ENCODE measurements at places on chromosomes 6 and 20.
A peak's percentile ranks its signal among the peaks of the same experiment; 100 is the strongest.

DNA sequence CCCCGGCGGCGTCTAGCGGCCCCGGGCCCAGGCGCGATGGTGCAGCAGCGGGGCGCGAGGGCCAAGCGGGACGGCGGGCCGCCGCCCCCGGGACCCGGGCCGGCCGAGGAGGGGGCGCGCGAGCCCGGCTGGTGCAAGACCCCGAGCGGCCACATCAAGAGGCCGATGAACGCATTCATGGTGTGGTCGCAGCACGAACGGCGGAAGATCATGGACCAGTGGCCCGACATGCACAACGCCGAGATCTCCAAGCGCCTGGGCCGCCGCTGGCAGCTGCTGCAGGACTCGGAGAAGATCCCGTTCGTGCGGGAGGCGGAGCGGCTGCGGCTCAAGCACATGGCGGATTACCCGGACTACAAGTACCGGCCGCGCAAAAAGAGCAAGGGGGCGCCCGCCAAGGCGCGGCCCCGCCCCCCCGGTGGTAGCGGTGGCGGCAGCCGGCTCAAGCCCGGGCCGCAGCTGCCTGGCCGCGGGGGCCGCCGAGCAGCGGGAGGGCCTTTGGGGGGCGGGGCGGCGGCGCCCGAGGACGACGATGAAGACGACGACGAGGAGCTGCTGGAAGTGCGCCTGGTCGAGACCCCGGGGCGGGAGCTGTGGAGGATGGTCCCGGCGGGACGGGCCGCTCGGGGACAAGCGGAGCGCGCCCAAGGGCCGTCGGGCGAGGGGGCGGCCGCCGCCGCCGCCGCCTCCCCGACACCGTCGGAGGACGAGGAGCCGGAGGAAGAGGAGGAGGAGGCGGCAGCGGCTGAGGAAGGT, 715 bp downstream of the SOX12 start:
- DNase-seq: no peak

DNA sequence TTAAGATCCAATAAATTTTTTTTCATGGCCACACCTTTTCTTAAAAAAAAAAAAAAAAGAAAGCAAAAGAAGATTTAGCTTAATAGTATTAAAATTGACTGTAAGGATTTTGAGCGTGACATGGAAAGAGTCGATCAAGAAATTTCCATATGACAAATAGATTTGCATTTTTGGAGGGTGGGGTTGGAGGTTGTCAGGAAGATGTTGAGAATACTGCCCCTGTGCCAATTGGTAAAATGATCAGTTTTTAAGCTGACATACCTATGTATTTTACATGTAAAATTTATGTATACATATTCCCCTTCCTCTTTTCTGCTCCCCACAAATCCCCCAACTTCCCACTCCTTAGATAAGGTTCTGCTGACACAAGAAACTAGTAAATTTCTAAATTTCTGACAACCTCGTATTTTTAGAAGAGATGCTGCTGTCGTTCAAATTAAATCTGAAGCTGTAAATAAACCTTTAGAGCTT, 520.9 kb downstream of the CD83 start:
- no peak for DNase-seq

DNA sequence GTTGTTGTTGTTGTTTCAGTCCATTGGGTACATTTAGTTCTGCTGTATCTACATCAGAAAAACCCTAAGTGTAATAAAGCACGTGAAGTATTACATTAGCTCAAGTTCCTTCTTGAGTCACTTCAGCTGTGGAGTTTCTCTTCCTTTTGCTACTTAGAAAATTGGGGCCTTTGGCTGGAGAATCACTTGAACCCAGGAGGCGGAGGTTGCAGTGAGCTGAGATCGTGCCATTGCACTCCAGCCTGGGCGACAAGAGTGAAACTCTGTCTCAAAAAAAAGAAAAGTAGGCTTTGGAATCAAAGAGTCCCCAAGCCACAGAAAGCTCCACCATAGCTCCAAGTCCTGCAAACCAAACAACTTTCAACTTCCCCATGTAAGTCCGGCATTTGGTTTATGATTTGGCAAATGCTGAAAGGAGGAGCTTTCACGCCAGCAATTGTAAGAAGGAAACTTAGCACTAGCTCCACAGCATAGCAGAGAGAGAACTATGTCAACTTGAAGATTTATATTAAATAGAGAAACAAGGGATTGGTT, 56.5 kb upstream of the RNF144B start:
- no peak for DNase-seq

DNA sequence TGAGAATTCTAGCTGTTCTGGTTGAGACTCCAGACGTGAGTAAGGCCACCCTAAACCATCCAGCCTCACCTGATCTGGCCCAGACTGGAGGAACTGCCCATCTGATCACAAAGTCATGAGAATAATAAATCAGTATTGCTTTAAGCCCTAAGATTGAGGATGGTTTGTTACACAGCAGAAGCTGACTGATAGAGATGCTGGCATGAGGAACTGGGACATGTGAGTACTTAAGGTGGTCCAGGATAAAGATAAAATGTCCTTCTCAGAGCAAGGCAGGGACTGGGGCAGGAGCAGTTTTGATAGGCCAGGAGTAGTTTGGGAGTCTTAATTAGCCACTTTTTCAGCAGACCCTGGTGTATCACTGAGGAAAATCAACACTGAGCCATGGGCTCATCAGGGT, 6.8 kb downstream of the GTSF1L start:
- no peak for DNase-seq

DNA sequence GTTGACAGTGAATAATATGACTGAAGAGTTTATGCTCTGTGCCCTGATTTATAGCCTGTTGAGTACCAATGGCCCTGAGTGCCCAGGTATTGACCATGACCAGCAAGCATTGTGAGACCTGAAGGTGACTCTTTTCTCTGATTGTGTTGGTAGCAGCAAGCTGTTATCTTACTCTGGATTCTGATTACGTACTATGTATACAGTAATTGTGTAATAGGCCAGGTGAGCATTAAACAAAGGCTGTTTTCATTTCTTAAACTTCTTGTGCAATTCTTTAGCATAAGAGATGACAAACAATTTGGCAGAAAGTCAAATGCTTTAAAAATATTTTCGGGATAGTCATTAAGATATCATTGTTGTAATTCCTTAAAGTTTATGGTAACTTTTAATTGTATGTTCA, 111.7 kb upstream of the PTPRK start:
- DNase-seq: no peak

- no peak for DNase-seq
Measured at GRCh38 chr6:116380346-116380745, 9.6 kb downstream of the DSE start.

GRCh38 chr20:23550227-23550626, 18.1 kb downstream of the CST9L start:
- no peak for DNase-seq

GRCh38 chr6:38713812-38714211, 1.3 kb upstream of the DNAH8 start:
- no peak for DNase-seq

DNA sequence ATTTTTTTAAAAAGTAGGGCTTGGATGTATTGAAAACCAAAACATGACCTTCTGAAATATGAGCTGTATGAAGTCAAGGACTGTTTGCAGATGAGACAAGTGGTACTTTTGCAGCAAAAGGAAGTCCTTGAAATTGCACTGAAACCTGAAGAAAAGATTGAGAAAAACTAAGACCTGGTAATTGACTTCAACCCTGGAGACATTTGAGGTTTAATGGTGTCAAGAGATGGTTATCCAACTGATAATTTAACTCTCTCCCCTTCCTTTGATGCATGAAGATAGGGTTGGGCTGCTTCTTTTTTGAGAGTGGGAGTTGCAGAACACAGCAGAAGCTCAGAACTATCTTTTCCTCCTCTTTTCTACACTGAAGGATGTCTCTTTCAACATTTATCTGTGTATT, 180.9 kb upstream of the DTNBP1 start:
- DNase-seq: no peak

DNA sequence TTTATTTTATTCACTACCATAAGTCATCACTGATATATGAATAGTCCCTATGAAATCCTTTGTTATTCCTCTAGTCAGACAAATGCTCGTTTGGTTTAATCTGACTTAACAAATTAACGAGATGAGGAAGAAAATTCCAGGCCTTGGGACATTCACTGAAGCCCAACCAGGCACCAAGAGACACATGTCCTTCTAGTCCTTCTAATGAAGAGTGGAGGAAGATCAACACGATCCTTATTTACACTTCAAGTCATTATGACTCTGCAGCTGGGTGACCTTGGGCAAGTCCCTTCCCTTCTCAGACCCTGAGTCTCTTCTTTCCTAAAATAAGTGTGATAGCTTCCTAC, 117.5 kb downstream of the CEBPB start:
- no peak for DNase-seq

DNA sequence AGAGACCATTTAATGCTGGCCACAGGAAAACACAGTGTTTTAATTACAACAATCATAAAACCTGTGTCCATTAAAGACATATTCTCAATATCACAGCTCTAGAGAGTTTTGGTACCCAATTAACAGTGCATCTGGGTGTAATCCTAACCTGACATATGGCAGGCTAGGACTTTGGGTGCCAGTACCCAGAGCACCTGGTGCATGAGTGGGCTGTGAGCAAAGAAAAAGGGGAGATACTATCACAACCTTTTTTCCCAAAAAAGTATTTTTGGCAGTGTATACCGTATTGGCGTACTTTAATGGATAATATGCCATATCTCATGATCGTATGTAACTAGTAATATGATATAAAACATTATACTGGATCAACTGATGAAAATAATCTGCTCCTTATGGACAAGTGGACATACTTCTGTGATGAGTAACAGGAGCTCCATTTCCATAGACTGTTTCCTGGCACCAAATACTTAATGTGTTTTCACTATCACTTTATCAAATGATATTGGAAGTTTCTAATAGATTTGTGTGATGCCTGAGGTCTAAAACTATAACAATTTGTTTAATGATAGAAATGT, 91.7 kb downstream of the COL19A1 start:
- no peak for DNase-seq

- DNase-seq: no peak
Measured at GRCh38 chr6:108732091-108732870, 115.9 kb upstream of the ARMC2 start.

- DNase-seq: peak; percentile 12
Measured at GRCh38 chr6:13044390-13044789, 283.9 kb downstream of the TBC1D7 start.

DNA sequence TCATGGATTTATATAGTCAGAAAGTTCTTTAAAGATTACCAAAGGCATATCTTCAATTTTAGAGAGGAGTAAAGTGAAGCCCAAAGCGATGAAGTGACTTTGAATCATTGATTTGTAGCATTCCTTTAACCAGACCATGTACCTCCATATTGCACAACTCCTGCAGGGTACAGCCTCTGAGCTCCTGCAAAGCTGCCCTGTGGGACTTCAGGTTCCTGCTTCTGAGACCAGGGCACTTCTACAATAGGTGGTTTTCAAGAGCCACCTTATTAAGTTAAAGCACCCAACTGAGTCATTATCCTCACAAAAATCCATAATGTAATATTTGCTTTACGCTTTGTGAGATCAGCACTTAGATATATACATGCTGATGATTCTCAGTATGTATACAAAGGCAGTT, 270.7 kb upstream of the RGS17 start:
- no peak for DNase-seq

DNA sequence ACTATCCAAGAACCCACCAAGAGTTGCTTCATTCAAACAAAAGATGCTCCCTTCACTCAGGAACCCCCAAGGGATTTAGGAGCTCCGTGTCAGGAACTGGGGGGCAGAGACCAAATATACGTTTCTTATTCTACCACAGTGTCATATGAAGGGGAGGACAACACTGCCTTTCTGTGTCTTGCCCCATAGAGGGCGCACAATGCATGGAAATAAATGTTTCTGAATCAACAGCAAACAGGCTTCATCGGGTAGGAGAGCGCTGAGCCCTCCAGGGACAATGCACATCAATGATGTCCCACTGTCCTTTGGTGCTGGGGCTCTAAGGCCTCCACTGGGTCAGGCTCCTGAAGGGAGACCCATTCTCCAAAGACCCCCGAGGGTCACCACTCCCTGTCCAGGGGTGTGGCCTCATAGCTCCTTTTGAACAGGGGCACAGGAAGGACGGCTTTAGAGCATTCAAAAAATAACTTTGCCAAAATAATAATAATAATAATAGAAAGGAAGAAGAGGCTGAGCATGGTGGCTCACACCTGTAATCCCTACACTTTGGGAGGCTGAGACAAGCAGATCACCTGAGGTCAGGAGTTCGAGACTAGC, 31.1 kb downstream of the PLG start:
- DNase-seq: peak; percentile 8

DNA sequence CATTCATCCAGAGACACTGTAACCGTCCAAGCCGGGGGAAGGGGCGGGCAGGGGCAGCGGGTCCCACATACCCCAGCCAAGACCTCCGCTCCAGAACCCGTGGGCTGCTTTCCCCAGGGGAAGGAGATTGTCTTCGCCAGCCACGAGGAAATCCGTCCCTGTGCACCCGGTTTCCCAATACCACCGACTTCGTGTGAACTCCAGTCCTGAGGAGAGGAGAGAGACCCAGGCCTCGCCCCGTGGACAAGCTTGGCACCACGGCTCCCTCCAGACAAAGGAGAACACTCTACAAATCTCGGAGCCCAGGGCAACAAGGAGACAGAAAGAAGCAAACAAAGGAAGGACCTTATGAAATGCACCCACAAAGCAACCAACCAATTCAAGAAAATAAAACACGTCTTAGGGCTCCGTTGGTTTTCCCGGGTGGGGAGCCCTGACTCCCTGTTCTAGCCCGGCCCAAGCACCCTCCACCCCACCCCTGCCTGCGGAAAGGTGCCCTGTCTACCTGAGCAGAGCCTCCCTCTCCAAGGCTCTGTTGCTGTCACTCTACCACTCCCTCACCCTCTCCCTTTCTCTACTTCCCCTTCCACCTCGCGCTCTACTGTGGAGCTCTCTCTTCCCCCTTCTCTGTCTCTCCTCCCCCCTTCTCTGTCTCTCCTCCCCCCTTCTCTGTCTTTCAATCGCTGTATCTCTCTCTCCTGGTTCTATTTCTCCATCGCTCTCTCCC, 1382.8 kb upstream of the DEFB115 start:
- no peak for DNase-seq

GRCh38 chr6:167119670-167120582, 3.0 kb upstream of the CCR6 start:
- no peak for DNase-seq

DNA sequence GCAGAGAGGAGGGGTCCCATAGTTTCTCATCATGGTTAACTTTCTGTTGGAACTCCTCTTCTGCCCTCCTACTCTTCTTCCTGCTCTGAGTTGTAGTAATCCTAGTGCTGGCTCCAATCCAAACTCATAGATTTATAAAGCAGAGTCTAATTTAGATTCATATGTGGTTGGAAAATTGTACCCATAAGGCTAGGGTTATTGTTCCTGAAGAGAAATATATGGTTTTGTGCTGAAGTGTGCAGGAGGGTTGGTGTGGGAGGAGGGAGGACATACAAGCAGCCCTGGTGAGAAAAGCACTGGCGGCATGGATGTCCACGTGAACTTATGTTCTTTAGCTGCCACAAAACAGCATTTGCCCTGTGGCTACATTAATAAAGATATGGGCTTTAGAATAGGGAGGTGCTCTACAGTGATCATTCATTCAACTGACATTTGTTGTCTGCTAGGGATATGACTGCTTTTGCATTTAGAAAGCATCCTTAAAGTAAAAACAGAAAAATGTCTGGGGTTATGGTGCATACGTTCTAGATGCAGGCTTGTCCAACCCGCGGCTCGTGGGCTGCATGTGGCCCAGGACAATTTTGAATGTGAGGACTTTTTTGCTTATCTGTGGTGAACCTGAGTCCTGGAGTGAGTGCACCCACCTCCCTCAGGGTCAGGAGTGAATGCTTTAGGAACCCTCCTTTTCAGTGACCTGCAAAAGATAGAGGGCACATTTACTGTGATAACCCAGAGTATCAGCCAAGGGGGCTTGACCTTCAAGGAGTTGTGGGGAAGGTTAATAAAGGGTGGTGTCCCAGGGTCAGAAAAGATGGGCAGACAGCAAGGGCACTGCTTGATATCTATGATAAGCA, 4.1 kb downstream of the HLA-A start:
- peak; percentile 76 for DNase-seq
